Hematopoietic multipotent progenitor cell treated with erythropoietin and hydrocortisone succinate and interleukin-3 and kit ligand, for 8 days (in vitro differentiated cells): ENCODE measurements at places on chromosomes 2 and 18.

GRCh38 chr2:79993144-79993543, 311.4 kb downstream of the LRRTM1 start:
- DNase-seq, result peak; percentile 4

- no peak for DNase-seq
Measured at GRCh38 chr2:237012004-237012403, 73.7 kb upstream of the COPS8 start.

GRCh38 chr2:386406-387103, 98.7 kb upstream of the ALKAL2 start:
- DNase-seq, result no peak

GRCh38 chr2:109676346-109676902, 62.3 kb downstream of the SOWAHC start:
- no peak for DNase-seq

- no peak for DNase-seq
Measured at GRCh38 chr18:49038423-49038822, 87.7 kb upstream of the SMAD7 start.

DNA sequence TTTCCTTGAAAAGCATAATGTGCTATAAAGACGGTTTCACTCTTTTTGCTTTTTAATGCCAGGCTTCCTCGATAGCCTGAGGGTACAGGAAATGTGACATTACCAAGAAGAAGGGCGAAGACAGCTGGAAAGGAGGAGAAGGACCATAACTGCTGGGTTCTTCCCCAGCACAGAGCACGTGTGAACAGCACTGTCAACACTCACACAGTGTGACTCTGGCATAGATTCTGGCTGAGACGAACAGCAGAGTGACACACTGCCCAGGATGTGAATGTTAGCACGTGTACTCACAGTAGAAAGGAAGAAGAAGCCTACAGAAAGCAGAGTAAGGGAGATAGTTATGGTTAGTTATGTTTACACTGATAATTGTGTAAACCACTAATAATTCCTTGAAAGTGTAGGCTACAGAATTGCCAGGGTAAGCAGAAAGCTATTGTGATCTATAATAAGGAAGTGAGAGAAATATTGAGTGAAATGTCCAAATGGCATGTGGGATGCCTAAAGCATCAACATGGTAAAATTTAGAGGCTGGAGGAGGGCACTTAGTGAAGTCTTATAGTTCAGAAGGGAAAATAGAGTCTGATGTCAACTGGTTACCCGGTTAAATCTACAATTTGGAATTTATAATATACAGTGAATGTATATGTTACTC, 198.2 kb downstream of the DLGAP1 start:
- no peak for DNase-seq

- DNase-seq, result no peak
Measured at GRCh38 chr2:80026040-80026729, 278.4 kb downstream of the LRRTM1 start.

DNA sequence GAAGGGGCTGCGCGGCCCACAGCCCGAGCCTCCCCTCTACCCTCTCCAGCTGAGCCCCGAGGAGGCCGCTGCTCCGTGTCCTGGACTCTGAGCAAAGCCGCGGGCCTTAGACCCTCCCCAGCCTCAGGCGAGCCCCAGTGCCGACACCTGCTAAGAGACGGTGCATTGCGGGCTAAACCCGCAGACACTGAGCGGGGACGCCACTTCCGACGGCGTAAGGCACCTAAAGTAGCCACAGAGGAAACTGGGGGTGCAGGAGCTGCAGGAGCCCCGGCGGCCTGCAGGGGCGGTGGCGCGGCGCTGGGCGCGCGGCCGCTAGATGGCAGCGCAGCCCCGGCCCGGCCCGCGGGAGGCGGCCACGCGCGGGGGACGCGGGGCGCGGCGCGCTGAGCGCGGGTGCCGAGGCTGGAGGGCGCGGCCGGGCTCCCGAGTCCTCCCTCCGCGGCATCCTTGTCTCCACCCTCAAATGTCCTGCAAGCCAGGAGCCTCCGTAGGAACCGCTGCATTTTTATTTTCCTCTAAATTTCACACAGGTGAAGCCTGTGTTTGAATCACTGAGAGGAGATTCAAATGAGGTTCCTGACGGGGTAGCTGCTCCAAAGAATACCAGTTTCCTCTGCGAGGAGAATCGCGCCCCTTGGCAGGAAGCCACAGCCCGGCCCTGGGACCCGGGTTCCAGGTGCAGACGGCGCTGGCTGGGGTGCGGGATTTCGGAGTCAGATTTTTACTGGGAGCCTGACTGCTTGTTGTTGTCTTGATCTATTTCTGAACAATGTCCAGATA, 650.5 kb downstream of the GALR1 start:
- peak; percentile 53 for DNase-seq

- DNase-seq, result no peak
Measured at GRCh38 chr2:137133225-137133624, 367.9 kb downstream of the THSD7B start.

GRCh38 chr2:224211791-224212190, 172.7 kb upstream of the SERPINE2 start:
- DNase-seq, result no peak

DNA sequence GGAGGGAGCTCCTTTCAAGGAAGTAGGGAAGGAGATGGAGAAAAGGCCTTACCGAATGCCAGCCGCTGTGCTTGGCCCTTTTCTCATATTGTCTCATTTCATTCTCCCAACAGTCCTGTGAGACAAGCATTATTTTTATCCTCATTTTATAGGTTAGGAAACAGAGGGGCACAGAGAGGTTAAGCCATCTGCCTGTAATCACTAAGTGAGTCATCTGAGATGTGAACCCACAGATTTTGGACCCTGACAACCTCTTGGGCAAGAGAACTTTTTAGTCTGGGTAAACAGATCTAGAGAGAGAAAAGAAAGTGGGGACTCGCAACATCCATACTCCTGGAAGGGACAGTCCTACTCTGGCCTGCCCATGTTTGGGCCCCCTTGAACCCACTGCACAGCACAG, 91.7 kb upstream of the LCLAT1 start:
- DNase-seq, result no peak

- DNase-seq, result peak; percentile 58
Measured at GRCh38 chr2:206915121-206915520, 24.2 kb upstream of the CPO start.

GRCh38 chr2:147463881-147464520, 380.8 kb upstream of the ACVR2A start:
- DNase-seq, result no peak

- DNase-seq, result peak; percentile 59
Measured at GRCh38 chr18:54444319-54444914, 86.7 kb downstream of the C18orf54 start.

DNA sequence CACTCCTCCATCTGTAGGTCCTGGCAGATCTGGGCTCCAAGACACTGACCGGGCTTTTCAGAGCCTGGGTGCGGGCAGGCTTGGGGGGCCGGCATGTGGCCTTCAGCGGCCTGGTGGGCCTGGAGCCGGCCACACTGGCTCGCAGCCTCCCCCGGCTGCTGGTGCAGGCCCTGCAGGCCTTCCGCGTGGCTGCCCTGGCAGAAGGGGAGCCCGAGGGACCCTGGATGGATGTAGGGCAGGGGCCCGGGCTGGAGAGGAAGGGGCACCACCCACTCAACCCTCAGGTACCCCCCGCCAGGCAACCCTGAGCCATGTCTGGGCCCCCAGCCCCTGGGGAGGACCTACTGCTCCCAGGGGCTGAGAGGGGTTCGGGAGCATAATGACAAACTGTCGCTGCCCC, 761 bp upstream of the CHRND start:
- DNase-seq, result no peak

GRCh38 chr18:6370410-6370809, 44.3 kb downstream of the L3MBTL4 start:
- no peak for DNase-seq

DNA sequence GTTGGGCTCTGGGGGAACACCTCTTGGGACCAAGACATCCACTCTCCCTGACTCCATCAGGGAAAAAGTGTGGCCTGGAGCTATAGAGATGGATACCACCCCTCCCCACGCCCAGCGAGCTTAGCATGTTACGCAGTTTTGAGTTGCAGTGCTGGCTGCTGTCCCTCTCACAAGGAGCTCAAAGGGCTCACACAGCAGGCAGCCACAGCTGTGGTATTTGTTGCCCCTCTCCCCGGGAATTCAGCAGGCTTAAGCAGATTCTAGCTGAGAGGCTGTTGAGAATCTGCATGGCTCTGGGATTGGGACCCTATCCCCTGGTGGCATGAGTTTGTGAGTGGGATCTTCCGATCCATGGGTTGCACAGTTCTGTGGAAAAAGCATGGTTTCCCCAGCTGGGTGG, 673.1 kb upstream of the FSHR start:
- no peak for DNase-seq

DNA sequence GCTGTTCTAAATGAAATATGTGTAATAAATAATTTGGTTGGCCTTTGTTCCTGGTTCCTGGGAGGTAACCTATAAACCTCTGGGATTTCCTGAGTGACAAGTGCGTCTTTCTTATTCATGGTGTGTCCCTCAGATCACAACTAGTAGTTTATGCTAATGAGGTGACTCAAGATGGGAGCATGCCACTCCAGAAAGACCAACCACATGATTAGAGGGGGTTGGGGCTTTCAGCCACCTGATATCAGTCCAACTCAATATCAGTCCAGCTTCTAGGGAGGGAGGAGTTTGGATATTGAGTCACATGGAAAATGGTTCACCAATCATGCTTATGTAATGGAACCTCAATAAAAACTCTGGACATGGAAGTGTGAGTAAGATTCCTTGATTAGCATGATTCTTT, 96.6 kb downstream of the QPCT start:
- DNase-seq, result no peak

- no peak for DNase-seq
Measured at GRCh38 chr18:73556904-73557303, 590.7 kb downstream of the FBXO15 start.

GRCh38 chr2:181828122-181828705, 63.3 kb upstream of the ITPRID2 start:
- no peak for DNase-seq

DNA sequence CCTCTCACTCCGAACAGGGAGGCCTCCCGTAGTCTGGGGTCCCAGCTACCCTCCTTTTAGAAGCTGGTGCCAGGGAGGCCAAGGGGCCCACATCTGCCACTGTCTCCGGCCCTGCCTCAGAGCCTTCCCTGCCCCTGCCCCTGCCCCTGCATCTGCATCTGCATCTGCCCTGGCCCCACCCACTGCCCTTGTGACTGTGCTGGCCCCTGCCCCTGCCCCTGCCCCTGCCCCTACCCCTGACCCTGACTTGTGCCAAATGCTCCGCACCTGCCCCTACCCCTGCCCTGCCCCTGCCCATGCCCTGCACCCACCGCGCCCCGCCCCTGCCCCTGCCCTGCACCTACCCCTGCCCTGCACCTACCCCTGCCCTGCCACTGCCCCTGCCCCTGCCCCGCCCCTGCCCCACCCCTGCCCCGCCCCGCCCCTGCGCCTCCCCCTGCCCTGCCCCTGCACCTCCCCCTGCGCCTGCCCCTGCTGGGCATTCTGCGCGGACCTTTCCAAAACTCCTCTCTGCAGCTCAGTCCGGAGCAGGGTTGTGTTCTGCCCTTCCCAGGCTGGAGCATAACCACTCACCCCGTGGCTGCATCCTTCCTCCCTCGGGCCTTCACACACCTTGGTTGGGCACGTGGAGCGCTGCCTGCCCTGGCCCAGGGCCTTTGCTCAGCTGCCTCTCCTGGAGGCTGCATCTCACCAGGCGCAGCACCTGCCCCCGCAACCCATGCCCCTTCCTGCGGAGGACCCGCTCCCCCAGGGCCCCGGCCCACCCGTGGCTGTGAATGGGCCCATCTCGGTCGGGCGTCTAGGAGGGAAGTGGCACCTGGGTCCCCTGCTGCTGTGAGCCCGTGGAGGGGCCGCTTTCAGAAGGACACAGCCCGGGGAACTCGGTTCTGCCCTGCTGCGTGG, 5.4 kb downstream of the SNTG2 start:
- no peak for DNase-seq

- no peak for DNase-seq
Measured at GRCh38 chr2:231933916-231934401, 7.8 kb upstream of the NPPC start.

GRCh38 chr2:200814917-200815316, 3.2 kb downstream of the BZW1 start:
- no peak for DNase-seq

DNA sequence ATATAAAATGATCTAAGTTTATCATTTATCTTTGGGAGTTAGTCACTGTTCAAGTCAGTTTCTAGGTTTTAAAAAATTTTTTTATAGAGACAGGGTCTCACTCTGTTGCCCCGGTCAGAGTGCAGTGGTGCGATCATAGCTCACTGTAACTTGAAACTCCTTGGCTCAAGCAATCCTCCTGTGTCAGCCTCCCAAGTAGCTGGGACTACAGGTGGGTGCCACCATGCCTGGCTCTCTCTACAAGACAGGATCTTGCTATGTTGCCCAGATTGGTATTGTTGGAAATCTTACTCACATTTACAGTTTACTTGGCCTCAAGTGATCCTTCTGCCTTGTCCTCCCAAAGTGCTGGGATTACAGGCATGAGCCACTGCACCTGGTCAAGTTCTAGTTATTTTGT, 74.5 kb downstream of the MIB1 start:
- DNase-seq, result no peak

DNA sequence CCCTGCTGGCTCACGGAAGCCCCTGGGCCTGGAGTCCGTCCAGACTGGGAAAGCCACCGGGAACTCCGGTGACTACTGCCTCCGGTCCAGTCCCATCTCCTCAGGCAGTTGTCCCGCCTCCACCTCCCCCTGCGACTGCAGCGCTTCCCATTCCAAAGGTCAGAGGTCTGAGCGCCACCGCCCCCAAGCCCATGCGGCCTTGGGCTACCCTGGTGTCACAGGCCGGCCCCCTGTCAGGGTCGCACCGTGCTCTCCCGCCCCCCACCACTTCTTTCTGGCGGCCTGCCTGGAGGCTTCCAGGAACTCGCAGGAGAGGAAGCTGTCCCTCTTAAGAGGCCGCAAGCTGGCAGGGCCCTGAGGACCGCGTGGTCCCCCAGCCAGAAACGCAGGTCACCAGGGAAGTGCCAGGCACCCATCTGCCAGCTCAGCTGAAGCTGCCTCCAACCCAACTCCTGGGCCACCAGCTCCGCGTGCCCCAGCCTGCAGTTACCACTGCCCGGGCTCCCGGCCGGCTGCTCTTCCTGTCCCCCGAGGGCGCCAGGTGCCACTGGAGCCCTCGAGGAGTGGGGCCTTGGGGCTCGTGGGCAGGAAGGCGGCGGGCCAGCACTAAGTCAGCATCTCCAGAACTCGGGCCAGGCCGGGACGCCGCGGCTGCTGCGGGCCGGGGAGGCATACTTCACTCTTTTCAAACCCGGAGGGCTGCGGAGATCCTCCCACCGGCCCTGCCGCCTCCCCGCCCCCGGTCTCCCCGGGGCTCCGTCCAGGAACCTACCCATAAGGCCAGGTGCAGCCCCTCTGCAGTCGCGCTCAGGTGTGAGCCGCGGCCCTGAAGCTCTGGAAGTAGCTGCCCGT, 83.3 kb upstream of the POMC start:
- peak; percentile 40 for DNase-seq

GRCh38 chr18:5984245-5984644, 88.9 kb upstream of the TMEM200C start:
- no peak for DNase-seq

- DNase-seq, result no peak
Measured at GRCh38 chr2:200670313-200670712, 84.5 kb downstream of the AOX1 start.

- DNase-seq, result no peak
Measured at GRCh38 chr18:62245699-62246098, 58.6 kb downstream of the RELCH start.

- DNase-seq, result no peak
Measured at GRCh38 chr2:67295406-67295805, 101.7 kb upstream of the ETAA1 start.
